Activated CD4-positive, alpha-beta T cell treated with anti-CD3 and anti-CD28 coated beads, Interleukin-2, amount 50 U/mL, for 1 hour (primary cell): ENCODE measurements at places on chromosomes 16 and 17.

- no peak for DNase-seq
Observed at GRCh38 chr16:89903908-89904515, 14.7 kb upstream of the MC1R start.

DNA sequence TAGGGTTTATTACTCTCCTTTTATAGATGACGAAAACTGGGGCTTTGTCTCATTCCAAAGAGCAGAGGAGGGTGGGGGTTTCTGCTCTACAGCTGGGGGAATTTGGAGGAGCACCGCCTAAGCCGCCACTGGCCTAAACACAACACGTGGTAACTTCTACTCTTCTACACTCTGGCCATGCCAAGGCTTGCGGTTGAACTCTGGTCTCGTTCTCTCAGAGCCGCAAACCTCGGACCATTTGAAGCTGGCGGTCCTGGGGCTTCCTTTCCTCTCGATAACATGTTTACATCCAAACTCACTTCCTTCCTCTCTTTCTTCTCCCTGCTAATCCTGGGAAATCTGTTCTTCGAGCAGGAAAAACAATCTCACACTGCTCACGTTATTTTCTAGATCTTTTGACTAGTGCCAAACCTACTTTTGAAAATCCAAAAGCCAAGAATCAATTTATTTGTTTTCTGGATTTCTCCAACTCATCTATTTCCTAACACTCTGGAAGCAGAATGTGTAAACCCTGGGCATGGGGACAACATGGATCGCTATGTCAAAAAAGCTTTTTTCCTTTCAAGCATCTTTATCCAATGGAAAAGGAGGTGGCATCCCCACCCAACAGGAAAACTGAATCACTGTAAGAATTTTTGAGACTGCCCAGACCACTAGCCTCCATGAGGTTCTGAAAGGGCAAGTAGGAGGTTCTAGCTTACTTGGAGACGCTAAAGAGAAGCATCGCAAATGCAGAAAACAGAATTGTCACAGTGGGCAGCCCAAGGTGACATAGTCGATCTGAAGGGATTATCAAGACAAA, 13.6 kb upstream of the EEF2K start:
- DNase-seq = peak; percentile 73

DNA sequence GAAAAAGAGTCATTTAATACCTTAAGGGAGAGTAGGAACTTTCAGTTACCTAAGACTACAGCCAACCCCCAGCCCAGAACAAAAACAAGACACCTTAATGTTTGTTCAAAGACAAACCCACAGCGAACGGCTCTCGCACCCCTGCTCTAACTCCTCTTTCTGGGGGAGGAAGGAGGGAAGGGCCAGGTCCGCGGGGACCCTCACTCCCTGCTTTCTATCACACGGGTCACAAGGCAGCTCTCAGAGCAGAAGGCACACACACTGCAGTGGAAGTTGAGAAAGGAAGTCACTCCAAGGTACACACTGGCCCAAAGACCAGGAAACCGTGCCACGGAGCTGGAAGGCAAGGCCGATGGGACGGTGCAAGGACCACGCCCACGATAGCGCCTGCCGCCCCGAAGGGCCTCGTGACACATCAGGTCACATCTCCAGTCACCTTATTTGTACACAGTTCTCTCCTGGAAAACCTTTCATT, 10.0 kb downstream of the LITAFD start:
- DNase-seq = no peak

DNA sequence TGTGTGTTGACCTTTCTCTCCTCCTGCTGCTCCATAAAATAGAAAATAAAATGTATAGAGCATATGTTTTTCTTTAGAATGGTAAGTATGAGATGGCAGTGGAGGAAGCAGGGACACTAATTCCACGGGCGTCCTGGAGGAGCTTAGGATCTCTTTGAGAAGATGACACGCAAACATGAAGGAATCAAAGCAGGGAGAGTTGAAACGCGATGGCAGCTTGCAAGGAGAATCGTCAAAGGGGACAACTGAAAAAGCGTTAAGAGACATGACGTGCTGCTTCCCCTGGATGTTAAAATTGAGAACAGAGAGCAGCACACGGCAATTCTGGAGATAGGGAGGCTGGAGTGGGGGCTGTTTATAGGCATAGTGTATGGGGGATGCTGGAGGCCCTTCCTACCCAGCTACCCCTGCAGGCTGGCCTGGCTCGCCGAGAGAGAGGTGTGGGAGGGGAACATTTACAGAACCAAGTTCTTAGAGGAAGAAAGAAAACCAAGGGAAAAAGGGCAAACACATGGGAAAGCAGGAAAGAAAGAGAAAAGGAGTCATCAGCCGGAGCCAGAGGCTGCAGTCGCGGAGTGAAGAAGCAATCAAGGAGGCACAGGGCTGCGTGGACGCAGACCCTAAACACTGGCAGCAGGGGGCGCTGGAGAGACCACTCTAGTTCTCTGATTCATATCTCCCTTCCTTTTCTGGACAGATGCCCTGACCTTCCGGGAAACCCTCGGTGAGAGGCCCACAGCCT, 55.8 kb downstream of the MYH13 start:
- DNase-seq = peak; percentile 9

GRCh38 chr17:82703036-82703745, 4.7 kb upstream of the RAB40B start:
- no peak for DNase-seq

DNA sequence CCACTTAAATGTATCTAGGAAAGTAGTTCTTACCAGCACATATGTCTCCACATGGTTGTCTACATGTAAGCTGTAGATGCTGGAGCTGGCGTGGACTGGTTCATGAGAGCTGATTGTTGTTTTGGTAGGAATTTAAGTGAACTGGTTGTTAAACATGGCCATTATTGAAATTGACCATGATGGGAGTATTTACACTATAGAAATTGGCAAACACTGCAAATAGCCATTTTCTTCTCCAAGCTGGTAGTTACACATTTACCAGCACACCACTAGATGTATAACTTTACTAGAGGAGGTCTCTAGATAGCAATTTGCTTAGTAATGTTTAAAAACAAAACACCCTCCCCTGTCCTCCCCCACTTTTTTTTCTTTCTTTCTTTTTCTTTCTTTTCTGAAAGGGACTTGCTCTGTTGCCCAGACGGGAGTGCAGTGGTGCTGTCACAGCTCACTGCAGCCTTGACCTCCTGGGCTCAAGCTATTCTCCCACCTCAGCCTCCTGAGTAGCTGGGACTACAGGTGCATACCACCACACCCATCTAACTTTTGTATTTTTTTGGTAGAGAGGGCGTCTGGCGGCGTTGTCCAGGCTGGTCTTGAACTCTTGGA, 24.2 kb downstream of the IGSF6 start:
- DNase-seq = no peak

GRCh38 chr17:45719335-45720071, 64.6 kb upstream of the CRHR1 start:
- DNase-seq = no peak

- no peak for DNase-seq
Observed at GRCh38 chr17:42321555-42321954, 33.3 kb downstream of the STAT5A start.

DNA sequence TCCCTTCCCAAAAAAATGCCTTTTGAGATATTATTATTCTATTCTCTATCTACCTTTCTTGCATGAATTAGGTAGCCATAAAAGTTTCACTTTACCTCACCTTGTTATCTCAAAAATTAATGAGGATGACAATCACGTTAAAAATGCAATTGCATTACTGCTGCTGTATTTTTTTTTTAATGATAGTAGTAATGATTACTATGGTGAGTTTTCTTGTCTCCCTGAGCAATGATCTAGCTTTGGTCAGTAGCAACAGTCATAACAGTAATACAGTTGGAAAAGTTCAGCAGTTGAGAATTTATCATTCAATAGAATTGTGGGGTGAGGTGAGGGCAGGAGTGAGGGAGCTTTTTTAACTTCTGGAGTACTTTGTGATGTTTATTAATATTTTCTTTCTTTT, at the start of gene EFCAB5:
TSS of gene EFCAB5 (plus strand) at position 301 of the 400 bp plus-strand sequence. CDS start 163 bp downstream, outside the sequence.
- no peak for DNase-seq

DNA sequence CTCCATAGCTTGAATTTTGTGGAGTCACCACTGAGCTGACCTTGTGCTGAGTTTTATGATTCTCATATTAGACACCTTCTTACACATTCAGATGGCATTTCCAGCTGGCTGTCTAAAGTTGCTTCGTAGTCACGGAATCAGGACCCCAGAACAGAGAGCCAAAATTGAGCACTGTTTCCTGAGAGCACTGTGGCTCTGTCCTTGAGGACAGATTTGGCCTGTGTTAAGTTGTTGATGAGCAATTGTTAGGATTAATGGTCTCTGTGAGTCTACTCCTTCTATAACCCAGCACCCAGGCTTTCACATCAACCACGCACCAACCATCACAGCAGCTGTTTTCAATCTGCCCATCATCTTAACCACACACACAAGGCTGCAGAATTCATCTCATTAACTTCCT, 277.5 kb upstream of the HSBP1 start:
- DNase-seq = no peak
